ENCODE measurements at places on chromosomes 4 and X.

DNA sequence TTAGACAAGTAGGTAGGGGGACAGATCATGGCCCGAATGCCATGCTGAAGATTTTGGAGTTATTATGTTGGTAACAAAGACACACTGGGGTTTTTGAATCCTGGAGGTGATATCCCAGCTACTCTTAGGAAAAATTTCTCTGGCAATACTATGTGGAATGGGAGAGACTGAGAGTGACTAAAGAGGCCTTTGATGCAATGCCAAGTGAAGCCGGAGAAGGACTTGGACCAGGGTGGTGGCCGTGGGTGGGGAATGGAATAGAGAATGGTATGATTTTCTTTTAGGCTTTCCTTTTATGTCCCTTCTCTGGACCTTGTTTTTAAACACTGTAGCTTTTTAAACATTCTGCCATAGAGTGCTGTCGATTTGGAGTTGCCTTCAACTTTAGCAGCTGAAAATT, 141.6 kb downstream of the DCLK2 start:
- no peak for DNase-seq

GRCh38 chrX:48934581-48935300, 15.9 kb upstream of the PIM2 start:
- peak; percentile 50 for DNase-seq

- DNase-seq: no peak
Measured at GRCh38 chr4:174999407-174999806, 81.2 kb downstream of the ADAM29 start.

- no peak for DNase-seq
Measured at GRCh38 chrX:133859860-133860259, 125.5 kb downstream of the GPC3 start.

DNA sequence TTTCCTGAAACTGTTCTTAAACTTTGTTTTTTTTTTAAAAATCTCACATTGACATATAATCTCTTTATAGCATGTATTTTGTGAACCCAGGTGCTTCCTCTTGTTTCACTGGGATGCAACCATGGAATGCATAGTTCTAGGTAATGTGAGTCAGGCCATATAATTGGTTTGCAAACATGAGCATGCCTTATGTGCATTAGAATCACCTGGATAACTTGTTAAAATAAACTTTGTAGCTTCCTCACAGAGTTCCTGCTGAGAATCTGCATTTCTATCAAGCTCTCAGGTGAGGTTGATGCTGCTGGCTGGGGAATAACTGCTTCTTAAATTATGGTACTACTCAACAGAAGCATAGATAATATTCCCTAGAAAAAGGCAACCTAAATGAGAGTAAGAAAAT, 940.3 kb upstream of the LCORL start:
- DNase-seq: no peak

GRCh38 chr4:24015782-24016181, 125.9 kb upstream of the PPARGC1A start:
- no peak for DNase-seq

DNA sequence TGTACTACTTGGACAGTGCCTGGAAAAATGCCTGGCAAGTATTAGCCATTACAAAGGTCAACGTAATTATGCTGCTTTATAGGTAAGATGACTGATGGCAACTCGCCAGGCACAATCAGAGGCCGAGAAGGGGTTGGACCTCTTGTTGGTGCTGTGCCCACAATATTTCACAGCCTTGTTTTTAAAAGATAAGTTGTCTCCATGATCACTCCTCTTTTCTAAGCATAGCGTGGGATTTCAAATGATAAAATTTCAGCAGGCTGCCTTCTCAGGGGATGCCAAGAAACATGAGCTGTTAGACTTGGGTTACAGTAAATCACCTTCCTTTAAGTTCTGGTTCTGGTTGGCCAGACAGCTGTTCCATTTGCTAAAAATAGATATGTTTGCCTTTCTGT, 26.9 kb downstream of the HOPX start:
- DNase-seq: no peak

DNA sequence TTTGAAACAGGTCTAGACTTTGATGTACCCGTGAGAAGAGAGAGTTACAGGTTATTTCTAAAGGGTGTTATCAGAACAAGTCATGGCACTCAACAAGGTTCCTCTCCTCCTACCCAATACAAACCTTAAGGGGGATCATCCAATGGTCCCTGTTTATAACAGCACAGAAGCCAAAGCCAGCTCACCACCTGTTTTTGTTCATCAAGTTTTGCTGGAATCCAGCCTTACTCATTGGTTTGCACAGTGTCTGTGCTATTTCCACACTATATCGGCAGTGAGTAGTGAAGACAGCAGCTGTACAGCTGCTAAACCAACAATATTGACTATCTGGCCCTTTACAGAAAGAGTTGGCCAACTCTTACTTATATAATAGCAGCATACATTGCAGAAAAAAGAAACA, 262.1 kb upstream of the STS start:
- DNase-seq: no peak

- no peak for DNase-seq
Measured at GRCh38 chr4:181770971-181771370, 472.2 kb upstream of the TENM3 start.

DNA sequence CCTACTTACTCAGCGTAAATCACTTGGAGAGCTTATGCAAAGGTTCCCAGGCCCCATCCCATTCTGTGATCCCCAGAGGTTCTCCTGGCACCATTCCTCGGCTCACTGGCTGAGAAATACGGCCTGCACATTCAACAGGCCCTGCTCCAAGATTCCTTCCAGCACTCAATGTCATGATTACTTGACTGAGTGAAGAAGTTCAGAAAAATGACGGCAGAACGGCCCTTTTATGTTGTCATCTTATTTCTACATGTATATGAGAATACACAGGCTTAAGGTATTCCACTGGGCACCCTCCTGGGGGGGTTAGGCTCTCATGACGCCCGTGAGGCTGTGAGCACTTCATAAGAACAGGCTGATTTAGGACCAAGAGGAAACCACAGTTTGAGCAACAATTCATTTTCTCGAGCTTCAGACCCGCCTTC, 190.6 kb downstream of the NSUN7 start:
- DNase-seq: no peak

DNA sequence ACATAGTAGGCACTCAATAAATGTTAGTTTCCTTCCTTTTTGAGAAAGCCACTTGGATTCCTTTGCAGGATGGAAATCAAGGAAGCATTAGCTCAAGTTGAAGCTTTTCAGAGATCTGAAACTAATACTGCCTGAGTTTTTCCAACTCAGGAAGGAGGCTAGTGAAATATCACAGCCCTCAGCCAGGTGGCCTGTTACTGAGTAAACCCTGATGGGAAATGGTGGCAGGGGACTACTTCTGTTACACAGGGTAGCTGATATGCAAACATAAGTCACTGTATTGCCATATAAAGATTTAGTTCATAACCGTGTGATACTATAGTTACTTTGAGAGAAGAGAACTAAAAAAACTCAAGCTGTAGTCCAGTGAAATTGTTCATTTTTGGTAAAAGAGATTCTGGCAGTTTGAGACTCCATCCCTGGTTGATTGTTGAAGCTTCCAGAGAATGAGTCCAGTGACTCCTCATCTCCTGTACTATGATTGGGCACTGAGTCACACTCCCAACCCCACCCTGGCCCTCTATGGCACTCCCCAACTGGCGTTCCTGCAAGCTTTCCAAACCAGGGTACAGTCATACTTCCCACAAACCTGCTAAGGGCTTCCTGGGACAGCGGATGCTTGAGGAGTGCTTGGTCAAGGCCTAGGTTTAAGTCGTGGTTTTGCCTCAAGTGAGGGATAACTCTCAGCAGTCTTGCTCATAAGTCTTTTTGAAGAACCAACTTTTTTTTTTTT, 81.8 kb downstream of the MID1IP1 start:
- no peak for DNase-seq

- peak; percentile 57 for DNase-seq
Measured at GRCh38 chrX:23773601-23774175, 9.3 kb upstream of the SAT1 start.

DNA sequence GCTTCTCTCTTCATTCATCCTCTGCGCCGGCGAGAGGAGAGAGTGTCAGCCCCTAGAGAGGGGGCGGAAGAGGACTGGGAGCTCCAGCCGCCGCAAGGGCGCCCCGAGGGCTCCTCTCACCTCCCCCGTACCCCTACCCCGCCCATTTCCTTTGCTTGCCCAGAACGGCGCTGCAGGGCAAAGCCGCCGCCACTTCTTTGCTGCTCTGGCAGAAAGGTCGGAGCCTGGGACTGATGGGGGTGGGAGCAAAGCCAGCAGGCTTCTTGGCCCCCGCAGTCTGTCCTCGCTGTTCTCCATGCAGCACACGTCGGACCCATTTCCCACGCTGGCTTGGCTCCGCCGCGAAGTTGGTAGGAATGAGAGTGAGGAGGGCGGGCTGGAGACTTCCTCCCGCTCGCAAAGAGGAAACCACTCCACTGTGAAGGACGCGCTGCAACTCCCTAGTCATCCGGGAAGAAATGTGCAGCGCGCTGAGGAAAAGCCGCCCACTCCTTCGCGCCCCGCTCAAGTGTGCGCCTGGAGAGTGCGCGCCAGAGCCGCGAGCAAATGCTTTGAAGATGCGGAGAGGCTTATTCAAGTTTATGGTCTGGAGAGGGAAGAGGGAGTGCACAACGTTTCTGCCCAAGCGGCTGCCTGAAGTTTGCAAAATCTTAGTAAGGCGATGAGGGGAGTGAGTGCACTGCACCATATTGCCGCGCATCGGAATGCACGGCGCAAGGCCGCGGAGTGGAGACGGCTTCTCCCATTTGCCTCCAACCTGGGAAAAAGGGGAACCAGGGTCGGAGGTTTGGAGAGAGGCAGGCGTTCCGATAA, 2.8 kb upstream of the PCDH7 start:
- no peak for DNase-seq

GRCh38 chr4:151690164-151690870, 70.5 kb downstream of the GATB start:
- no peak for DNase-seq

GRCh38 chr4:39166669-39167068, 15.7 kb upstream of the WDR19 start:
- DNase-seq: no peak

- peak; percentile 87 for DNase-seq
Measured at GRCh38 chrX:12974796-12975669, at the start of gene TMSB4X. TMSB4X (plus strand) TSS chrX:12975110.

GRCh38 chrX:120604361-120604782, 471 bp downstream of the MCTS1 start:
- peak; percentile 42 for DNase-seq

DNA sequence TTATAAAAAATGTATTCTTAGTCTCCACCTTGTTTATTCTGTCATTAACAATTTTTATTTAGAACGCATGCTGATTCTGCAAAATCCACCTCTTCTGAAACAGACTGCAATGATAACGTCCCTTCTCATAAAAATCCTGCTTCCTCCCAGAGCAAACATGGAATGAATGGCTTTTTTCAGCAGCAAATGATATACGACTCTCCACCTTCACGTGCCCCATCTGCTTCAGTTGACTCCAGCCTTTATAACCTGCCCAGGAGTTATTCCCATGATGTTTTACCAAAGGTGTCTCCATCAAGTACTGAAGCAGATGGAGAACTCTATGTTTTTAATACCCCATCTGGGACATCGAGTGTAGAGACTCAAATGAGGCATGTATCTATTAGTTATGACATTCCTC, 75.6 kb upstream of the SMARCA5 start:
- DNase-seq: no peak

GRCh38 chr4:87839592-87839946, 6.8 kb downstream of the MEPE start:
- no peak for DNase-seq

GRCh38 chr4:81427344-81427821, 44.3 kb downstream of the RASGEF1B start:
- no peak for DNase-seq

DNA sequence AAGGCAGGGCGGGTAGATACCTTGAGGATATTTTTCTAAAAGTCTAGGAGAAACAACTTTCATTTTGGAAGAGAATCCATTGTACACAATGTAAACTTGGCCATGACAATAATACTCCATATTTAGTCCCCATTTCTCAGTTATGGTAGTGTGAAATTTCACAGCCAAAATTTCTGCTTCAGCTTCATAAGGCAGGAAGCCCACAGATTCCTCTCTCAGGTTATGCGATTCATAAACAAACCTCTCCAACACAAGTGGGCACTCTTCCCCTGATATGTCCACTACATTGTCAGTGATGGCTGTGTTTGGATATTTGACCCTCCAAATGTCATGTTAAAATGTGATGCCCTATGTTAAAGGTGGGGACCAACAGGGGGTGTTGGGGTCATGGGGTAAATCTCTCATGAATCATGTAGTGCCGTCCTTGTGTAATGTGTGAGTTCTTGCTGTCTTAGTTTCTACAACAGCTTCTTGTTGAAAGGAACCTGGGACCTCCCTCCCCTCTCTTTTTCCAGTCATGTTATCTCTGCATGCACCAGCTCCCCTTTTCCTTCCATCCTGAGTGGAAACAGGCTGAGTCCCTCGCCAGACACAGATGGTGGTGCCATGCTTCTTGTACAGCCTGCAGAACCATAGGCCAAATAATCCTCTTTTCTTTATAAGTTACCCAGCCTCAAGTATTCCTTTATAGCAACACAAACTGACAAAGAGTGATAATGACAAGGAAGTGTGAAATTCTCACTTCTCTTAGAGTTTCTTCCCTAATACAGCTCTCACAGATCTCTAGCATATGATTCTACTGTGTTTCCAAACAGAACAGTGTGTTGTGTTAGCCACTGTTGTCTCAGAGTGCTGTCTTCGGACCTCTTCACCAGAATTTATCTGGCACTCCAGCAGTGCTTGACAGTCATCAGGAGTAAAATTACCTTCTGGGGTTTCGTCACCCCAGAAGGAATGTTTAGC, 598.4 kb upstream of the GNPDA2 start:
- DNase-seq: no peak

DNA sequence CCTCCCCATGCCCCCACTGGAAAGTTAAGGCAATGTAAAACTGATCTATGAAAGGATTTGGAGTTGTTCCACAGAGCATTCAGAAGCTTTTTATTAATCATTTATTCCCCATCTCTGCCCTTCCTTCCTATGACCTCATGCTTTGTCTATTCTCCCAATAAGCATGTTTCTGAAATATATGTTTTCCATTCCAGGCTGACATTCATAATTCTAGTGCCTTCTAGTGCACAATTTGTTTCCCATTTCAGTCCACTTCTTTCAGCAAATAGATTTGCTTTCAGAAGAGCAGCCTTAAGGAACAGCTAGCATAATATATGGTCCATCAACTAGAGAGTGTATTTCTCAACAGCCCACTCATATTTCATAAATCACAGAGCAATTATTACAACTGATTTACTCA, 77.1 kb upstream of the ATXN3L start:
- DNase-seq: no peak

GRCh38 chr4:41388080-41388479, 131.4 kb downstream of the UCHL1 start:
- DNase-seq: no peak

GRCh38 chr4:2186133-2186864, 55.6 kb downstream of the HAUS3 start:
- DNase-seq: no peak

- DNase-seq: no peak
Measured at GRCh38 chr4:7384929-7385890, 49.5 kb downstream of the PSAPL1 start.

GRCh38 chr4:106868381-106869035, 167.6 kb downstream of the DKK2 start:
- no peak for DNase-seq

GRCh38 chrX:19332983-19333382, 10.7 kb upstream of the PDHA1 start:
- no peak for DNase-seq

Measured in CD4-positive, alpha-beta T cell treated with Interleukin-6 for 4 hours (primary cell).